ENCODE measurements at places on chromosomes 16 and 17.
A peak's percentile ranks its signal among the peaks of the same experiment; 100 is the strongest.

DNA sequence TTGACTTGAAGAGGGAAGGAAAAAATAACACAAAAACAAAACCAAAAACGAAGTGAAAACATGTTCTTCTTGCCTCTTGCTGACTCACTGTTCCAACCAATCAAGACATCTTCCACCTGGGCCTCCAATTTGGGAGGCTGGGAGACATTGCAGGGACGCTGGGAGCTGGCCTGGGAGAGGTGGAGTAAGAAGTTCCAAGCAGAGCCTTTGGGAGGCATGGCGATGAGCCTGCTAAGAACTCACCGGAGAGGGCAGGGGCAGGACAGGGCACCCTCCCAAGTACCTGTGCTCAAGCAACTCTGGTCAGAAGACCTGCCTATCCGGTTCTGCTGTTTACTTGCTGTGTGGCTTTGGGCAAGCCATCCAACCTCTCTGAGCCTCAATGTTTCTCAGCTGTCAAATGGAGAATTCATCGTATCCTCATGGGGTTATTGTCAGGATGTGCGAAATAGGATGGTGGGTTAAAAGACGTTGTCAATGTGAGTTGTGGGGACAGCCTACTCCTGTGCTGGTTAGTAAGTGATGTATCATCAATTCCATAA lies 856 bp upstream of the GLP2R start:
- H3K4me3 ChIP-seq = no peak overlapping the region
- no peaks in the 10 kb centered on the region for H3K4me1 ChIP-seq
- H3K36me3 ChIP-seq = no peaks in the 10 kb centered on the region
- no peak overlapping the region for H3K27ac ChIP-seq
- no peak for DNase-seq

GRCh38 chr17:19332371-19333131 lies 30.0 kb downstream of the B9D1 start:
- H3K4me1 ChIP-seq = no peaks in the 10 kb centered on the region
- no peaks in the 10 kb centered on the region for H3K27me3 ChIP-seq

DNA sequence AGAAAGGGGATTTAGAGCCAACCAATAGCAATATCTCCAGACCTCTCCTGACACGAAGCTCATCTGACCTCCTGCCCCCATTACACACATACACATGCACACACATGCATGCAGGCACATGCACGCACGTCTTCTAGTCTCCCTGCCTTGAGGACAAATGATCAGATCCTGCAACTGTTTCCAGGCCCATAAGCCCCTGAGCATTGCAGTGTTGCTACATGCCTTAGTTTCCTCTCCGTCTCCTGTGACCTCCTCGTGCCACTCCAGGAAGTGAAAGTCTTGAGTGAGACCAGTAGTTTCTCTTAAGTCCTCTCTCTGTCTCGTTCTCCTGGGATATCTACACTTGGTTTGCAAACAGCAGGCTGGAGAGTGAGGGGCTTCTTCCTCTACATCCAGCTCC lies 8.2 kb downstream of the CIITA start:
- no peak for DNase-seq
- no peaks in the 10 kb centered on the region for H3K4me1 ChIP-seq
- H3K27ac ChIP-seq = no peak overlapping the region
- H3K4me3 ChIP-seq = no peak overlapping the region

GRCh38 chr16:970386-970765 lies 408 bp downstream of the LMF1 start:
- peak overlapping the region; percentile 87 for H3K27ac ChIP-seq
- H3K27me3 ChIP-seq = no peaks in the 10 kb centered on the region
- no peaks in the 10 kb centered on the region for H3K36me3 ChIP-seq
- peaks cover 5% of the 10 kb centered on the region for H3K4me1 ChIP-seq
- peak overlapping the region; percentile 83 for H3K4me3 ChIP-seq

GRCh38 chr16:57763285-57764005 lies 27.9 kb downstream of the KATNB1 start:
- H3K27ac ChIP-seq = no peak overlapping the region
- no peaks in the 10 kb centered on the region for H3K36me3 ChIP-seq
- H3K27me3 ChIP-seq = no peaks in the 10 kb centered on the region
- no peaks in the 10 kb centered on the region for H3K4me1 ChIP-seq

- peak overlapping the region; percentile 95 for H3K27ac ChIP-seq
- no peaks in the 10 kb centered on the region for H3K27me3 ChIP-seq
These were observed 287.1 kb downstream of the SOX9 start for GRCh38 chr17:72407931-72408330.

- no peak overlapping the region for H3K4me3 ChIP-seq
- no peaks in the 10 kb centered on the region for H3K27me3 ChIP-seq
- no peak overlapping the region for H3K27ac ChIP-seq
- no peaks in the 10 kb centered on the region for H3K36me3 ChIP-seq
- no peaks in the 10 kb centered on the region for H3K4me1 ChIP-seq
These were observed 50.2 kb downstream of the PDPK1 start for GRCh38 chr16:2587891-2588565.

All from breast epithelium (tissue), 4 donors.